RPMI7951 (cell line): ENCODE measurements at places on chromosomes 6 and 20.

DNA sequence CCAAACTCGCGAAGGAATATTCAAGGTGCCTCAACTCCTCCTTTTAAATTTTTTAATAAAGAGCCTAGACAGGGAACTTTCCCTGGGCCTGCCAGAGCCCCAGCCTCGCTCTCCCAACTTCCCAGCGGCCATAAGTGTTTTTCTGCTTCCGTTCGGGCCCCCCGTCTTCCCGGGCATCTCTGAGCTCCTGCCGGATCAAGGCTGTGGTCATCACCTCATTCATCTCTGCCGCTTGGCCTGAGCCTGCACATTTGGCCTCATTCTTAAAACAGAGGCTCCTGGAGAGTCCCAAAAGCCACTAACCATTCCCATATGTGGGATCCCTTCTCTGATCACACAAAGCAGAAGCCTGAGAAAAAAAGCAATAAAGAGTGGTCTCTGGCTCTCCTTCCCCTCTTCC lies 969.1 kb upstream of the DEFB115 start:
- DNase-seq, result peak; percentile 40

GRCh38 chr20:13913131-13913530 lies 77.3 kb downstream of the SEL1L2 start:
- DNase-seq, result no peak

GRCh38 chr6:15871276-15871675 lies 208.4 kb upstream of the DTNBP1 start:
- no peak for DNase-seq

GRCh38 chr6:137810554-137811120 lies 56.4 kb upstream of the TNFAIP3 start:
- DNase-seq, result no peak

GRCh38 chr20:17928211-17928611 lies 40.4 kb downstream of the SNX5 start:
- peak; percentile 53 for DNase-seq

DNA sequence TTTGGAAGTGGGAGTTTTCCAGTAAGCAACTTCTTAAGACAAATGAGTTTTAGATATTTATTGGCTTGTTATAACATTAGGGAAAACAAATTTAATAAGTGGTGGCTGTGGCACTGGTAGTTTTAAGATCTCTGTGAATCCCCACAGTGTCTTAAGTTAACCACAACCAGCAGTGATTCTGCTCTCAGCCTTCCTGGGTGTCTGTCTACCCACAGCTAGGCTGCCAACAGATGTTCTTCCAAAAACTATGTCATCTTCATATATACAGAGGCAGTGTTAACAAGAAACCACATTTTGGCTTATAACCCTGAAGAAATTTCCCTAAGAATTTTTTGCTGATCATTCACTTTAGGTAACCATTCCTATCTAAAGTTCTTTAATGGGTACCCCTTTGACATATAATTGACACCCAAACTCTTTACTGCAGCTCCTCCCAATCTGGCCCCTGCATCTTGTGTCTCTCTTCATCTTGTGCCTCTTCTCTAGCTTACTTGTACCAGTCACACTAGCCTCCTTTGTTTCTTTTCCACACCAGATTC lies 52.7 kb downstream of the TOP1 start:
- peak; percentile 23 for DNase-seq

- no peak for DNase-seq
Observed at GRCh38 chr20:20683481-20684321, 28.7 kb downstream of the RALGAPA2 start.

- no peak for DNase-seq
Observed at GRCh38 chr20:51218603-51219002, 195.7 kb upstream of the KCNG1 start.

- DNase-seq, result no peak
Observed at GRCh38 chr20:58113716-58114115, 114.7 kb downstream of the ANKRD60 start.
